Stimulated activated CD8-positive, alpha-beta memory T cell treated with anti-CD3 and anti-CD28 coated beads, Interleukin-15, amount 100 ng/mL, for 48 hours (primary cell): ENCODE measurements at places on chromosomes 1 and 21.

DNA sequence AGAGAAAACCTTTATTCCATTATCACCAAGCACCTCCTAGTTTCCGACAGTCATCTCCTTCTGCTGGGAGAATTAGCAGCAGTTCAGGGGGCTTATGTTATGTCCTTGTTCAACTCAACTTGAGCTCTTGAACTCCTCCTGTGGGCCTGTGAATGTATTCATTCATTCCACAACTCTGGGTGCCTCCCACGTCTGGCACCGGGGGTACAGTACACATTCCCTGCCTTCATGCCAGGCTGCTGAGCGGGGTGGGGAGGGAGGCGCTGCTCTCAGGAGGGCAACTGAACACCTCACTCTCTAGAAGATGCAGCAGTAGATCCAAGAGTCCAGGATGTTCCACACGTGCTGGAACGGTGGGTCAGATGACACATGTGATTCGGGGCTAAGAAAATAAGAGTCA lies 4.3 kb upstream of the MX2 start:
- no peak for DNase-seq

GRCh38 chr1:157270705-157271274 lies 132.6 kb upstream of the ETV3 start:
- no peak for DNase-seq

- peak; percentile 73 for DNase-seq
These were observed 9.2 kb downstream of the RNU5D-1 start for GRCh38 chr1:44721485-44722361.

DNA sequence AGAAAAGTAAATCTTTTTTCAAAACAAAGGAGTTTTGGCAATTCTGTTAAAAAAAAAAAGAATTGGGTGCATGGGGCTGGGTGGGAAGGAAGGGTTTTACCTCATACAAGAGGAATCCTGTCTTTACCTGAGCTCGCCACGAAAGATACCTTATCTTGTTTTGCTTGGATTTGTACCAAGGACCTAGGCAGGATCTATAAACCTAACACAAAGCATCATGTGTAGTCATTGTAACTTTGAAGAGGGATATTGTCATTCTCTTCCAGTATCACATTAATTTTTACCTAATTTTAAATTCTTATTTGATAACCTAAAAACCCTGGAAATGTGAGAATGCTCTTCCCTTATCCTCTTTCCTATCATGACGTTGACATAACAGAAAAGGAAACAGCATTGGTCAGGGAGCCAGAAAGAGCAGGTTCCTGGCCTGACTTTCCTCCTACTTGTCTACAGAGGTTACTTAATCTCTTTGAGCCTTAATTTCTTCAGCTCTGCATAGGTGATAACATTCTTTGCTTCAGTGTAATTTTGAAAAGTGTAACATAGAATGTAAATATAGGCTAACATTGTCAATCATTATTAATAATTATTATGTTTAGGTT lies 4.0 kb upstream of the LAMC1 start:
- no peak for DNase-seq

GRCh38 chr1:178684111-178684510 lies 40.9 kb upstream of the RALGPS2 start:
- no peak for DNase-seq

- no peak for DNase-seq
These were observed 343.4 kb upstream of the USP24 start for GRCh38 chr1:55558515-55558914.

GRCh38 chr1:234856845-234857245 lies 246.9 kb upstream of the IRF2BP2 start:
- no peak for DNase-seq

GRCh38 chr1:172343240-172344160 lies 77.0 kb upstream of the C1orf105 start:
- DNase-seq = no peak

DNA sequence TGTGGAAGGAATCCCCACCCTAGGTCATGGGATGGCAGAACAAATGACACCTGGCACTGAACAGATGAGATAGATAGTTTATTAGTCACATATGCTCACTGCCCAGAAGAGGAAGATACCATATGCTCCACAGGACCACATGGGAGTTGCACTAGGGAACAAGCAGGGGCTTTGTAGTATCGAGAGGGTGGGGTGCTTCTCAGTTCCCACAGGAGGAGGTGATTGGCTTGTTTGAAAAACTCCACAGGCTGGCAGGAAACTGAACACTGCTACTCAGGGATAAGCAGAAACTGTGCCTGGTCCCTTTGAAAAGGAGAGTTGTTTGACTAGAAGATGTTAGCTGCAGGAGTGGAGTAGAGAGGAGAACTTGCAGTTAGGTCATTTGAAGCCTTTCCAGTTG lies 31.9 kb upstream of the RXRG start:
- no peak for DNase-seq

DNA sequence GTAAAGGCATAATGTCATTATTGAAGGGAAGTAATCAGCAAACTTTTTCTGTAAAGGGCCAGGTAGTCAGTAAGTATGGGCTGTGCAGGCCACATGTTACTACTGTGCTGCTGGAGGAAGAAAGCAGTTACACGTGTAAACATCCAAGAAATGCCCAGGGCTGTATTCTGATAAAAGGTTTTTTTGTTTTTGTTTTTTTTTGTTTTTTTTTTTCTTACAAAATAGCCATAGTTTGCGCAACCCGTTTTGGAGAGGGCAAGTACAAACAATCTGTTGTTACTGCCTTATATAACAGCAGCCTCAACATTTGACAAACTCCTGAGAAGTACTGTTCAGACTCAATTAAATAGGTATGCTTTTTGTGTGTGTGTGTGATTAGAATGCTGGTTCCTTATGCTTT lies 26.7 kb upstream of the MTMR11 start:
- no peak for DNase-seq

- no peak for DNase-seq
These were observed 21.1 kb upstream of the KCNH1 start for GRCh38 chr1:211155040-211155439.

DNA sequence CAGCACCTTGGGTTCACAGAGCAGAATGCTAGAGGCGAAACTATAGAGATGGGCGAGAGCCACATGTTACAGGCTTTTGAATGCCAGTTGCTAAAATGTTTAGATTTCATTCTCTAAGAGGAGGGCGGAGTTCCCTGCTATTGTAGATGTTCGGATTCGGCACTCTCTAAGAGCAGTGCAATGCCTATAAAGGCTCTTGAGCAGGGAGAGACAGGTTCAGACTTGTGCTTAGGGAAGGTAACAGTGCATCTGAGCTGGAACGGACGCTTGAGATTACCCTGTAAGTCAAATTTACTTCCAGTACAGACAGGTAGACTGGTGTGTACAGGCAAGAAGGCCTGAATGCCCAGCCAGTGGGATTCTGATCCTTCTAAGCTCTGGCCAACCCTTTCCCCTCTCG lies 15.3 kb downstream of the LURAP1 start:
- no peak for DNase-seq

DNA sequence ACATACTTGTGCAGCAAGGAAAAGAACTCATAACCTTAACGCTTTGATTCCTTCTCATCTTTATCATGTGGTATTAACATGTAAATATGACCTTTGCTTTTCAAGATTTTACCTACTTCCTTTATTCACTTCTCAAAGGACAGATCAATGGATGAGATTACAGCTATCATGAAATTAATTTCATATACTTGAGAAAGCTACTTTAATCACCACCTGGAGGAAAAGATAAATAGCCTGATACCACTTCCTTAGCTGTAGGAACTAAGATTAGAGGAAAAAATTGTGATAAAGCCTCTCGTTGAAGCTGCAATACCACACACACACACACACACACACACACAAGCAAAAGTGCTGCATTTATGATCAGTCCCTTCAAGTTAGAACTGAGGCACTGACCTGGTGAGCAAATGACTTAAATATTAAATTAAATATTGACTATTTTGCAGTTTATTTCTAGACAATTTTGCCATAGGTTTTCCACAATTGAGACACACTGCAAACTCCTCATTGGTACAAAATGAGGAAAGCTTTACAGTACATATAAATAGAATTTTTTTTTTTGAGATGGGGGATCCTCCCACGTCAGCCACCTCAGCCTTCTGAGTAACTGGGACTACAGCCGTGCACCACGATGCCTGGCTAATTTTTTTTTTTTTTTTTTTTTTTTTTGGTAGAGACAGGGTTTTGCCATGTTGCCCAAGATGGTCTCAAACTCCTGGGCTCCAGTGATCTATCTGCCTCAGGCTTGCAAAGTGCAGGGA lies 27.2 kb upstream of the DMRTB1 start:
- DNase-seq = no peak

DNA sequence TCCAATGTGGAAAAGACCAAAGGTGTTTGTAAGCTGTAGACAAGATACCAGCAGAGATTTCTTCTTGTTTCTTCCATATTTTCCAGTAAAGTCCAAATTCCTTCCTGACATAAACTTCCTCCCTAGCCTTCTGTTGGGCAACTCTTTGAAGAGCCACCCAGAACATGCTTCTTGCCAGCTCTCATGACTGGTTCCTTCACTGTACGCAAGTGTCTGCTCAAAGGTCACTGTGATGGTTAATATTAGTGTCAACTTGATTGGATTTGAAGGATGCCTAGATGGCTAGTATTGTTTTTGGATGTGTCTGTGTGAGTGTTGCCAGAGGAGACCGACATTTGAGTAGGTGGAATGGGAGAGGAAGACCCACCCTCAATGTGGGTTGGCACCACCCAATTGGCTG lies 416.6 kb upstream of the RUNX1 start:
- DNase-seq = no peak

- DNase-seq = no peak
These were observed 270.4 kb downstream of the KCNJ6 start for GRCh38 chr21:37645848-37646247.

DNA sequence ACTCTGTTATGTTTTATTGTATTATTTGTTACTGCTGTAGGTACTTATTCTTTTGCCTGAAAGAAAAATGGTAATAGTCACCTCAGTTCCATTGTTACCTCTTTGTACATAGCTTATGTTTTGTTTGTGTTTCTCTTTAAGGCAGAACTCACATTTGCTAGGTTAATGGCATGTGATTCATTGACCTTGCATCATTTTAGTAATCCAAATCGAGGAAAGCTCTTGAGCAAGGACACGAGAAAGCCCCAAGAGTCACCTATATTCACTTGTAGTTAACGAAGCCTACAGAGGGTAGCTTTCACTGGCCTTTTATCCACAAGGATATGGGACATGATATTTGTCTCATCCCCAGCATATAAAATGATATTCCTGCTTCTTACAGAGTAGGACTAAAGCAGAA lies 1765.2 kb downstream of the NCAM2 start:
- no peak for DNase-seq

DNA sequence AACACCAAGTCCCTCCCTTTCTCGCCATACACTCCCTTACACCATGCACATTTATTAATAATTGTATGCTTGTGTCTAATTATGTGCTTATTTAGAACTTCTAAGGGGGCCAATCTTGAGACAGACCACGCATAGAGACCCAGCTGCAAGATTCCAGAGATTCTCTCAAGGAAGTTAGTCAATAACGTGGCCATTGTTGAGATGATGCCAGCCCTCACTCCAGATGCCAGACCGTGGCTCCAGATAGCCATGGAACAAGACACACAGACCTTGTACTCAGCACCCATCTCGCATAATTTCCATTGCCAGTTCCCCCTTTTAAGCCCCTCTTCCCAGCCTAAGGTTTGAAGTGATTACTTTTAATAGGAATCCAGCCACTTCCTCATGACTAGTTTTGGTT lies 62.4 kb downstream of the DIRAS3 start:
- DNase-seq = no peak

DNA sequence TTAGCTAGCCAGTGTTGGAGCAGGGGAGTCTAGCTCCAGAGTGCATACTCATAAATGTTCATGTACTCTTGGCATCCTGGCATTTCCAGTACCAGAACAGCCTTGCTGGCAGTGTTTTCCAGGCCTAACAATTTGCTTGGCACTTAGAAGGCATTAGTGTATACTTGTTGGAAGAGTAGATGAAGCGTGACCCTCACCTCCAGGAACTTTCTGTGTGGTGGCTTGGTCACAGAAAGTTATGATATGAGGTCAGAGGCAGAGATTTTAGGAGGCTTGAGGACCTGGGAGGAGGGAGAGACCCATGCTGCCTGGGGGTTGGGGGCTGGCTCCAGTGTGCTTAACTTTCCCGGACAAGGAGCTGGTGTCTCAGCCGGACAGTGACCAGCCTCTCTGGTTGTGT lies 52.7 kb upstream of the GCLM start:
- no peak for DNase-seq

DNA sequence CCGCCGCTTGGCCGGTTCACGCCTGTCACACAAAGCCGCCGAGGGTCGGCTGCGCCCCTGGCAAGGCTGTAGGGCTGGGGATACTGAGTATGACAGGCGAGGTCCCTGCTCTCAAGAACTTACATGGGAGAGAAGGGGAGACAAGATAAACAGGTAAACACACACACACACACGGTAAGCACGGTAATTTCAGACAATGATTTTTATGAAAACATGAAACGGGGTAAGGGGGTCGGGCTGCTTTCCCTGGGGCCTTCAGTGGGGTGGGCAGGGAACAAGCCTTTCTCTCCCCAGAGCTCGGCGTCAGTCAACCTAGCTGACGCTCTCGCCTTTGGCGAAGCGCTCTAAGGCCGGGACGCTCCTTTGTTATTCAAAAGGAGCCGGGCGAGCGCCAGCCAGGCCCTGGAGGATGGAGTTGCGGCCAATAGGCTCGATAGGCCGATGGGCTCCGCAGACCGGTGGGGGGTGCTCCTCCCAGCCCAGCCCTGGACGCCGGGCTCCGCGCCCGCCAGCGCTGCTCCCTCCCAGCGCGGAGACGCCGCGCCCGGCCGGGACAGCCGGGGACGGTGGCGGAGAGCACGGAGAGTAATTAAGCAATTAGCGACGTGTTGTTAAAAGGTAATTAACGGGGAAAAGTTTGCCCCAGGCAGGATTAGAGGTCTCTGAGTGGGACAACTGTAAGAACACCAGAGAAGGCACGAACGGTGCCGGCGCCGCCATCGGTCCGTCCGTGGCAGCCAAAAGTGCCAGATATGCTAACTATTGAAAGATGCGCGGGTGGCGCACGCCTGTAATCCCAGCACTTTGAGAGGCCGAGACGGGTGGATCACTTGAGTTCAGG lies 950 bp upstream of the INKA2 start:
- DNase-seq = no peak

GRCh38 chr1:5811419-5811818 lies 180.8 kb downstream of the NPHP4 start:
- no peak for DNase-seq

DNA sequence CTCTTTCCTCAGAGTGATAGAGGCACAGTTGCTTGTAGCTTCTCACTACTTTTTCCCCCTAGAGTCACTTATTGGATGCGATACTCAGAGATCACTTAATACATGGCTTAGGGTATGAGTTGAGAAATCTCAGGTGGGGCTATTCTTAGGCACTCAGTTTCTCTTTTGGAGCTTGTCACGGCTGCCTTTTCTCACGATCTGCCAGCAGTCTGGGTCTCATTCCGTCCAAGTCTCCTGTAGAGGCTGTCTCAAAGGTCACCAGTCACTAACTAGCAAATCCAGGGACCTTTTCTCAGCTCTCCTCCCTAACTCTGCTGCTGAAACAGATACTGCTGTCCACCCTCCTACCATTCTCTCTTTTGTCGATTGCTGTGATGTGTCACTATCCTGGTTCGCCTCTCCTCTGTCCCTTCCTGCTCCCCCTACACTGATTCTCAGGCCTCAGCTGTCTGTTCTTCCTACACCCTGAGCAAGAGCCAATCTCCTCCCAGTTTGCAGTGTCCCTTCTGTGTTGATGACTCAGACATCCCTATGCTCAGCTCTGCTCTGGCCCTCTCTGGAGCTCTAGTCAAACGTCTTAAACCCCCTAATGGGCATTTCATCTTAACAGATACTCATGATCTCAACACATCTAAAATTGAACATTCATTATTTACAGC lies 12.4 kb downstream of the ATP1A2 start:
- DNase-seq = no peak
